ENCODE measurements at places on chromosomes 12 and 14.

DNA sequence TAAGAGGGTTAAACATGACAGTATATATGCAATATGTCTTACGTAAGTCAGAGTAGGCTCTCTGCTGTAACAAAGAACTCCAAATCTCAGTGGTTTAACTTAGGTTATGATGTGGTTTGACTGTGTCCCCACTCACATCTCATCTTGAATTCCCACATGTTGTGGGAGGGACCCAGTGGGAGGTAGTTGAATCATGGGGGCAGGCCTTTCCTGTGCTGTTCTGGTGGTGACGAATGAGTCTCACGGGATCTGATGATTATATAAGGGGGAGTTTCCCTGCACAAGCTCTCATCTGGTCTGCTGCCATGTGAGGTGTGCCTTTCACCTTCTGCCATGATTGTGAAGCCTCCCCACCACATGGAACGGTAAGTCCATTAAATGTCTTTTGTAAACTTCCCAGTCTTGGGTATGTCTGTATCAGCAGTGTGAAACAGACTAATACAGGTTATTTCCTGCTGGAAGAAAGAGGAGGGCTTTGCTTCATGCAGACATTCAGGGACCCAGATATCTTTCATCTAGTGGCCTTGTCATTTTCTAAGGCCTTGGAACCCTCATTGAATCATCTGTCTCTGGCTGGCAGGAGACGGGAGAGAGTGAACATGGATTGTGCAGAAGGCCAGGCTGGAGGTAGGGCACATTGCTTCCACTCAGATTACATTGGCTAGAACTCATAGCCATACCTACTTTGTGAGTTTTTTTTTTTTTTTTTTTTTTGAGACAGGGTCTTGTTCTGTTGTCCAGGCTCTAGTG, 96.1 kb downstream of the CRADD start:
- no peak overlapping the region for H3K4me3 ChIP-seq
- H3K27ac ChIP-seq, result no peak overlapping the region
- peaks cover 6% of the 10 kb centered on the region for H3K27me3 ChIP-seq
- H3K36me3 ChIP-seq, result no peaks in the 10 kb centered on the region
- H3K4me1 ChIP-seq, result peaks cover 39% of the 10 kb centered on the region

GRCh38 chr12:62291864-62292760, 31.9 kb downstream of the USP15 start:
- H3K4me1 ChIP-seq, result peaks cover 5% of the 10 kb centered on the region
- H3K36me3 ChIP-seq, result peaks cover 72% of the 10 kb centered on the region
- peaks cover 7% of the 10 kb centered on the region for H3K27me3 ChIP-seq
- H3K4me3 ChIP-seq, result no peak overlapping the region
- no peak overlapping the region for H3K27ac ChIP-seq
- DNase-seq, result no peak

DNA sequence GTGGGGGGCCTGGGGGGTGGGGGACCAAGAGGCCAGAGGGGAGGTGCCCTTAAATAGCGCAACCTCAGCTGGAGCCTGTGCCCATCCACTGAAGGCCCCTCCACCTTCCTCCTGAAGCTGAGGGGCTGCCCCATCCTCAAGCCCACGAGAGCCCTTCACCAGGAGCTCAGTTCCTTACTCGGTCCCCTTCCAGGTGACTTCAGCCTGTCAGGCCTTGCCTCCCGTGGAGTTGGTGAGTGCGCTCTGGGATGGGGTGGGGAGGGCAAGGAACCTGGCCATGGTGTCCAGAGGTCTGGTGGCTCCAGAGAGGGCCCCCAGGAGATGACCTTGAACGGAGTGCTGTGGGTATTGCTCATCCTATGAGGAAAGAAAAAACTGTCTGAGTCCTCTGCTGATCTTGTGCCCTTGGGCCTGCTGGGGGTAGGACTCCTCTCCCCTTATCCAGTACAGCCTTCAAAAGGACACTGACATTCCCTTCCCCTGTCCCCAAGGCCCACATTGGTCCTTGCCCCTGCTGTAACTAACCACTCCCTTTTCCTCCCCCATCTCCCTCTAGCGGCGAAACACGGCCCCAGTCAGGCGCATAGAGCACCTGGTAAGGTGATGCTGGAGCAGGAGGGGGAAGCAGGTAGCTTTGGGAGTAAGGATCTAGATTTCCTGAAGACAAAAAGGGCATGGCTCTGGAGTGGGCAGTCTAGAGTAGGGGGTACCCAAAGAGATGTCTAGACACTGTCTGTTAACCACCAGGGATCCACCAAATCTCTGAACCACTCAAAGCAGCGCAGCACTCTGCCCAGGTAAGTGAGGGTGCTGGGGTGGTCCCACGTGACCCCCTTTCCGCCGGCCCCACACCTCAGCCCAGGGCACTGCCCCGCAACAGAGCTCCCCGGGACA, 3.6 kb downstream of the TNS2 start:
- H3K27me3 ChIP-seq, result peaks cover 14% of the 10 kb centered on the region
- DNase-seq, result peak; percentile 51
- H3K4me3 ChIP-seq, result peak overlapping the region; percentile 92
- peak overlapping the region; percentile 83 for H3K27ac ChIP-seq
- peaks cover 74% of the 10 kb centered on the region for H3K4me1 ChIP-seq

DNA sequence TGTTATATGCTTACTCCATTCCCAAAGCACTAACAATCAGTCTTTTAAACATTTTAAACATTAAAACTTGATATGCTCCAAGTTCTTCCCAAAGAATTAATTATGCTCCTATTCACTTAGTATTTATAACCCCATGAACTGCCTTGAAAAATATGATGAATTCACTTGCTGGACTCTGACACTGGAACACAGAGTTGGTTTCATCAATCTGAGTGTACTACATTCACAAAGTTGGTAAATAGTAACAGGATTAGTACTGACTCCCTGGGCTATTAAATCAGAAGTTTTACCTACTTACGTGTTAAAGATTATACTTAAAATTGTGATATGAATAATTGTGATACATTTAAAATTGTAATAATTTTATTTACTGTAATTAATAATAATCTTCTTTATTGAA, 17.3 kb upstream of the MYF6 start:
- no peak overlapping the region for H3K27ac ChIP-seq
- no peak for DNase-seq
- no peaks in the 10 kb centered on the region for H3K36me3 ChIP-seq

- no peaks in the 10 kb centered on the region for H3K4me1 ChIP-seq
- H3K4me3 ChIP-seq, result no peak overlapping the region
- DNase-seq, result no peak
- peaks cover 18% of the 10 kb centered on the region for H3K27me3 ChIP-seq
- no peaks in the 10 kb centered on the region for H3K36me3 ChIP-seq
These were observed 13.3 kb upstream of the YBX3 start for GRCh38 chr12:10736463-10736862.

DNA sequence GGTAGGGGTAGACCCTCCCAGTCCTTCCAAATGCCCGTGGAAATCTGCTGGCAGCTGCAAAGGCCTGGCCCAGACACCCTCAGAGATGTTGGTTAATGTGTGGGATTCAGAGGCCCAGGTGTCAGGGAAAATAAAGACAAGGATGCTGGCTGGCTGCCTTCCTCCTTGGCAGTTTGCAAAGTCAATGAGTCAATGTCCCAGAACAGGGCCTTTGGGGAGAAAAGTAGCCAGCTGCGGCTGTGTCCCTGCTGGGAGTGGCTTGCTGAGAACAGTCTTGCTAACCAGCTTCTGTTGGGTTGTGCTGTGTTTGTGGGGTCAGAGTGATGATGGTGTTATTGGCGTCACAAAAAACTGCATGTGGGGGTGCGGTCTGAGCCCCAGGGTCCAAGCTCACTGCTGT, 29.2 kb downstream of the GLRX5 start:
- peaks cover 7% of the 10 kb centered on the region for H3K27me3 ChIP-seq
- H3K27ac ChIP-seq, result no peak overlapping the region
- H3K4me3 ChIP-seq, result no peak overlapping the region
- peaks cover 6% of the 10 kb centered on the region for H3K4me1 ChIP-seq

DNA sequence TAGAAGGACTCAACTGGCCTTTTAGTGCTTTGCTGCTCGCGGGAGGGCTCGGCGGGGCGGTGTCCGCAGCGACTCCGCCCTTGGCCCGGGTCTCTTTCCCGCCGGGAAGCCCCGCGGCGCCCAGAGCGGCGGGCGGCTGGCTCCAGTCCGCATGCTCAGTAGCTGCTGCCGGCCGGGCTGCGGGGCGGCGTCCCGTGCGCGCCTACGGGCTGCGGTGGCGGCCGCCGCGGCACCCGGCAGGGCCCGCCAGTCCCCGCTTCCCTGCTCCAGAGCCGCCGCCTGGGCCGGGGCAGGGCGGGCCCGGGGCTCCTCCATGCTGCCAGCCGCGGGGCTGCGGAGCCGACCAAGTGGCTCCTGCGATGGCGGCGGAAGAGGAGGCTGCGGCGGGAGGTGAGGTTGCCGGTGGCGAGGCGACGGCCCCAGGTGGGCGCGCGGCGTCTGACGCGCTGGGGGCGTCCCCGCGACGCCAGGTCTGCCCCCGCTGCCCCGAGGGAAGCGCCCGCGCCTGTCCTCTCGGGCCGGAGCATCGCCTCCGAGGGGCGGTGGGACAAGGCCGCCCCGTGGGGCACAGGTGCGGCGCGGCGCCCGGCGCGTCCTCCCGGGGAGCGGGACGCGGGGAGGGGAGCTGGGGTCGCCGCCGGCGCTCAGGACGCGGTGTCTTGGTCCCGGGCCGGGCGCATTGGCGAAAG, at the start of gene BMAL2:
Gene BMAL2 (plus strand): TSS at position 123 of the 689 bp plus-strand sequence. CDS start 237 bp downstream, at position 360.
- H3K4me1 ChIP-seq, result peaks cover 14% of the 10 kb centered on the region
- peak within 1 kb of the TSS; percentile 90 for H3K4me3 ChIP-seq
- H3K27me3 ChIP-seq, result peaks cover 64% of the 10 kb centered on the region
- H3K36me3 ChIP-seq, result no peaks in the 10 kb centered on the region

DNA sequence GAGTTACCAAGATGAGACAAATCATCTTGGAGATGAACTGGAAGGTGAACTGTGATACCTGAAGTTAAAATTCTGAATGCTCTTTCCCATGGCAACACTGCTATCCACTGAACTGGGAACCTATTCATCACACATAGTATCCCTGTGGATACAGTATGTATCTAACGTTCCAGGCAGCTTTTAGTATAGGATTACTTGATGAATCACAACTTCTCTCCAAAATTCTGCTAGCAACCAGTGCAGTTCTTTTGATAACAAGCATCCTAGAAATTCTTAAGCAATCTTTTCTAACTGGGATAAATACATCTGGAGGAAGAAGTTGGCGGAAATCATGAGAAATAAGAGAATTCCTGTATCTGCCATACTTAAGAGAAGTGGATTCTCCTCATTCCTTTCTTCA, 66.4 kb downstream of the PAWR start:
- no peaks in the 10 kb centered on the region for H3K27me3 ChIP-seq
- H3K36me3 ChIP-seq, result peaks cover 43% of the 10 kb centered on the region
- H3K4me3 ChIP-seq, result no peak overlapping the region

- no peak overlapping the region for H3K4me3 ChIP-seq
- DNase-seq, result no peak
- no peaks in the 10 kb centered on the region for H3K36me3 ChIP-seq
- H3K27ac ChIP-seq, result no peak overlapping the region
- H3K27me3 ChIP-seq, result peaks cover 18% of the 10 kb centered on the region
These were observed 85.6 kb downstream of the CMKLR1 start for GRCh38 chr12:108253540-108253939.

DNA sequence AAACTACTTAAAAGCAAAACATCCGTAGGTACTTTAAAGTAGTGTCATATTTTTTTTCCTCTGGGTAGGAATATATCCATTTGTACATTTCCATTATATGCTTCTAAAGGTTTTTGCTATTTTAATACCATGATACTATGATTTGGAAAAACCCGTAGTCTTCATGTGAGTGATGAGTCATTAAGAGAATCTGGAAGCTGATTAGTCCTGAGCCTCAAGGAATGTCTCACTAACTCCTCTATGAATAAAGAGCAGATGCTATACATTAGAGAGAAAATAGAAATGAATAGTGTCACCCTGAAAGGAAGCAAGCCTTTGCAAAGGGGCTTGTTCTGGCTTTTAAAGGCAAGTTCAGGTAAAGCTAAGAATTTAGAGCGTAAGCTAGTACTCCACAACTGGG, 432.1 kb downstream of the CCDC91 start:
- H3K27ac ChIP-seq, result no peak overlapping the region
- H3K4me3 ChIP-seq, result no peak overlapping the region
- peaks cover 4% of the 10 kb centered on the region for H3K27me3 ChIP-seq
- DNase-seq, result no peak

- peaks cover 5% of the 10 kb centered on the region for H3K4me1 ChIP-seq
- H3K27ac ChIP-seq, result no peak overlapping the region
- no peak overlapping the region for H3K4me3 ChIP-seq
- peaks cover 6% of the 10 kb centered on the region for H3K27me3 ChIP-seq
- no peaks in the 10 kb centered on the region for H3K36me3 ChIP-seq
These were observed 102.7 kb upstream of the USP44 start for GRCh38 chr12:95653771-95654546.

DNA sequence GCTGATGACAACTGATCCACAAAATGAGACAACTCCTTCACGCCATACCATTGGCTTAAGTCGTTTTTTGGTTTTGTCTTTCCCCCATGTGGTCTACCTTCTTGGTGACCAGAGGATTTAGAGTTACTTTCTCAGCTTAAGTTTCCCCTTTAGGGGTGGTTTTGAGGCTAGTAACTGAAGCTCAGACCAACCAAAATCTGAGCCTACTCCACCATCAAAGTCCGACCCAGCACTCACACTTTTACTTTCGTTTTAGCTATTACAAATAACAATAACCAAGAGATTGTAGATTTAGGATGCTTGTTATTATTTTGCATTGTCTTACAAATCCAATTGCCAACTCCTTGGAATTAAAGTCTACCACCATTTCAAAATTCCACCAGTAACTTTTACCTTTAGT, 130.6 kb upstream of the MDM1 start:
- H3K4me3 ChIP-seq, result no peak overlapping the region
- no peak overlapping the region for H3K27ac ChIP-seq
- H3K27me3 ChIP-seq, result peaks cover 6% of the 10 kb centered on the region
- H3K4me1 ChIP-seq, result no peaks in the 10 kb centered on the region

GRCh38 chr14:61438860-61439765, 117.7 kb downstream of the PRKCH start:
- peaks cover 48% of the 10 kb centered on the region for H3K4me1 ChIP-seq
- no peak overlapping the region for H3K27ac ChIP-seq
- peaks cover 15% of the 10 kb centered on the region for H3K27me3 ChIP-seq
- no peaks in the 10 kb centered on the region for H3K36me3 ChIP-seq

DNA sequence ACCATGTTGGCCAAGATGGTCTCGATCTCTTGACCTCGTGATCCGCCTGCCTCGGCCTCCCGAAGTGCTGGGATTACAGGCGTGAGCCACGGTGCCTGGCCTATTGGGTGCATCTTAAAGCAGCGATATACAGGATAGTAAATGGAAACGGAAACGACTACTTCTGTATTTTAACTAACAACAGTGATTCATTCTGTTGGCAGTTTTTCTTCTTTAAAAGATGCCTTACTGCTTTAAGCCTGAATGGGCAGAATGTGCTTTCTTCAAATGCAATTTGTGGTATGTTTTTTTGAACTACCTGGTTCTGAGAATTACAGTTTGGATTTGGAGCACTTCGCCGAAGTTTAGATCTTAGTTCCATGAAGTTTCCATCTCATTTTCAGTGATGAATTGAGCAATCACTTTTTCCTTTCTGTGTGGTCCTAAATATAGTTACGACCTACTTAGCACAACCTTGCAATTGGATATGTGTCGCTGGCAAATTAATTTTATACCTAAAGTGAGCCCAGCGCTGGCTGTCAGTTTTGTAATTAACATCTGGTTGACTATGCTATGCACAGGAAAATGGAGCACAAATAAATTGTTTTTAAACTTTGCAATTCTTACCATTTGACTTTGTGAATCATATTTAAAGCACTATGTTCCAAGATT, 53.6 kb upstream of the EIF5 start:
- peaks cover 63% of the 10 kb centered on the region for H3K27me3 ChIP-seq
- H3K4me1 ChIP-seq, result peaks cover 9% of the 10 kb centered on the region

Measured in nephron progenitor cell (in vitro differentiated cells).